ENCODE measurements at places on chromosomes 5 and 9.

DNA sequence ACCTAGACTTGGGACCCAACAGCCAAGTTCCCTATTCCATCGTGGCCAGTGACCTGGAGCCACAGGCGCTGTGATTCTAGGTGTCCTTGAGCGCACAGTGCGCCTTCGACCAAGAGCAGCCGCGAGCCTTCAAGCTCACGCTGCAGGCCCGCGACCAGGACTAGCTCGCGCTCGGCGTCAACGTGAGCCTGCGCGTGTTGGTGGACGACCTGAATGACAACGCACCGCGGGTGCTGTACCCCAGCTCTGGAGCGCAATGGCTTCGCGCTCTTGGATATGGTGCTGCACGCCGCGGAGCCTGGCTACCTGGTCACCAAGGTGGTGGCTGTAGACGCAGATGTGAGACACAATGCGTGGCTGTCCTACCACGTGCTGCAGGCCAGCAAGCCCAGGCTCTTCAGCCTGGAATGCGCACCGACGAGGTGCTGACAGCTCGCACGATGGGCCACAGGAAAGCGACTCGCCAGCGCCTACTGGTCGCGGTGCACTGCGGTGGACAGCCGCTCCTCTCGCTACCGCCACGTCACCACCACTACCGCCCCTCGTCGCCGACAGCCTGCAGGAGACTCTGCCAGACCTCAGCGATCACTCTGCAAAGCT, 11.4 kb downstream of the PCDHGA12 start:
- DNase-seq, result no peak

DNA sequence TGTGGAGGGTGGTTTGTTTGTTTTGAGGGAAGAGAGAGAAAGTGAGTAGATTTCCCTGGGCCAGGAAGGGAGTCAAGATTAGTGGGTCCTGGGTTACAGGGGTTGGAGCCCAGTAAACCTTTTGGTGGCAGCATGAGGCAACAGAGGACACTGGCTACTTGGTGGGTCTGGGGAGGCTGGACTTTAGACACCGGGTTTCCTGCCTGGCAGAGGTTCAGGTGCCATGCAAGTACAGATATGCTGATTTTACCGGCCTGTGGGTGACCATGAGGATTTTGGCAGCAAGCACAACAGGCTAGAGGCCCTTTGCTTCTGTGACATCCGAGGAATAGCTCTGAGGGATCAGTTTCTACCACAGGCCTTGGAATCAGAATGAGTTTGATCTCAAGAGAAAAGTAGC, 18.9 kb downstream of the MAST4 start:
- DNase-seq, result no peak

- DNase-seq, result no peak
These were observed 1.6 kb downstream of the LIFR start for GRCh38 chr5:38554861-38555260.

- DNase-seq, result no peak
These were observed 5.2 kb downstream of the PPP2R2B start for GRCh38 chr5:146873186-146873917.

GRCh38 chr5:150510460-150511263, 2.7 kb downstream of the NDST1 start:
- DNase-seq, result peak; percentile 82

DNA sequence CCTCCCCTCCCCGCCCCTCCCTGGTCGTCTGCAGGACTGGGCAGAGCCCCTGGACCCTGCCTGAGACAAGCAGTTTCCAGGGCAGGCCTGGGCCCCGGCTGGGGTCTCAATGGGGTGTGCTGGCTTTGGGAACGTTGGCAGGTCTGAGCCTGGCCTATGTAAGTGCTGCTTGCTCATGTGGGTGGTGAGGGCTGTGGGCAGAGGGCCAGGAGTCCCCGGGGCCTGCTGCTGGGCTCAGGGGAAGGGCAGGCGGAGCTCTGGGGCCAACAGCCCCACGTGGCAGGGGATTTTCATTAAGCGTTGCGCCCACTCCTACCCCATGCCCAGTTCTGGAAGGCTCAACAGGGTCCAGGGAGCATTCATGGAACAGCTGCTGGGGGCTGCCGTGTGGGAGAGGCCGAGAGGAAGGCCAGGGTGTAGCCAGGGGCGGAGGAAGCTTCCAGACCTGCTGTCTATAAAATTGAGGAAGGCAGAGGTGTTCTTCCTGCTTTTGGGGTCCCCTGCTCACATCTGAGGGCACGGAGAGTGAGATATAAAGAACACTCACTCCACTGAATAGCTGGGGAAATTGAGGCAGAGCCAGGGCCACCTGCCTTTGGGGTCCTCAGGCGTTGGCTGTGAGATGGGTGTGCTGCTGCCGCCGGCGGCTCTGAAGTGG, 32.5 kb downstream of the RXRA start:
- no peak for DNase-seq

- no peak for DNase-seq
These were observed 1.1 kb upstream of the S1PR3 start for GRCh38 chr9:88990041-88990728.

GRCh38 chr9:4793459-4794395, 983 bp downstream of the RCL1 start:
- no peak for DNase-seq

- DNase-seq, result no peak
These were observed 42.7 kb downstream of the IQGAP2 start for GRCh38 chr5:76445830-76446229.

GRCh38 chr9:28031521-28032267, 458.4 kb upstream of the C9orf72 start:
- no peak for DNase-seq

Data from left colon (tissue), 2 donors.